Activated naive CD4-positive, alpha-beta T cell treated with anti-CD3 and anti-CD28 coated beads, Interleukin-2, amount 10 ng/mL, durations not matched to agents 7 days and 5 days (primary cell): ENCODE measurements at places on chromosomes 16 and 17.

GRCh38 chr16:11138022-11138768 lies 117.8 kb downstream of the SOCS1 start:
- H3K27me3 ChIP-seq: no peaks in the 10 kb centered on the region
- DNase-seq: no peak
- H3K36me3 ChIP-seq: peaks cover 54% of the 10 kb centered on the region
- H3K27ac ChIP-seq: peak overlapping the region; percentile 55

- H3K36me3 ChIP-seq: no peaks in the 10 kb centered on the region
- no peak for DNase-seq
- H3K4me1 ChIP-seq: peaks cover 12% of the 10 kb centered on the region
These were observed 43.7 kb upstream of the NFAT5 start for GRCh38 chr16:69522041-69522578.

DNA sequence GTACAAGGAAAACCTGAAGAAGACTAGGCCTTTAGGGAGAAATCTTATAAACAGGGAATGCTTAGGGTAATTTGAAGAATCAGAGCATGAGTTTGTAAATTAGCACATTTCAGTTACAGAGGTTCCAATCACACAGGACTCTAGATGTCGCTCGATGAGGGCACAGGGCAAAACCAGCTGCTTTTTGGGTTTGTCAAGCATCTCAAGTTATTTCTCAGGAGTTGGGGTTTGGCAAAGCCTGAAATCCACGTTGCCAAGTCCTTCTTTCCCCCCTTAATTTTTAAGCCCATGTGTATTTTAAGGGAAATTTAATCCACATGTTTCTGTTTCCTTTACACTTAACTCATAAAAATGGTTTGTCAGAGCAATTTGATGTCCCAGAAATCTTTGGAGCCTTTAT lies 146.9 kb downstream of the ANKFN1 start:
- H3K36me3 ChIP-seq: no peaks in the 10 kb centered on the region
- H3K4me1 ChIP-seq: peaks cover 15% of the 10 kb centered on the region
- no peak overlapping the region for H3K27ac ChIP-seq
- peaks cover 3% of the 10 kb centered on the region for H3K27me3 ChIP-seq

DNA sequence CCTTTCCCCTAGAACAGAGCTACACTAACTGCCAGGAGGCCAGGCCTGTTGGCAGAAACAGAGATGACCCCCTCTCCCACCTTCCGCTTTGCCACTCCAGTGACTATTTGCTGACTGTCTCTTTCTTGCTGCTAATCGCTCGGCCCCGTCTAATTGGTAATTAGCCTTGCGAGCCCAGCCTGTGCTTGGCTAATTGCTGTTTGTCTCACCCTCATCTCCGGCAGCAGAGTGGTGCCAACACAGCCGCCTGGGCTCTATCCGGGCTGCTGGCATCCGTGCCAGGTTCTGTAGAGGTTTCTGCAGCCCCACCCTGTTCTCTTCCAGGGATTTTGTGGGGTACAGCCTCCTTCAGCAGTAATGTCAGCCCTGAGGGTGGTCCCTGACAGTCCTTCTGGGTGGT lies 27.4 kb upstream of the PHB1 start:
- peaks cover 89% of the 10 kb centered on the region for H3K27me3 ChIP-seq
- no peaks in the 10 kb centered on the region for H3K4me1 ChIP-seq
- no peak overlapping the region for H3K4me3 ChIP-seq
- H3K27ac ChIP-seq: no peak overlapping the region

- peaks cover 45% of the 10 kb centered on the region for H3K4me1 ChIP-seq
- peaks cover 4% of the 10 kb centered on the region for H3K27me3 ChIP-seq
- H3K36me3 ChIP-seq: no peaks in the 10 kb centered on the region
- no peak overlapping the region for H3K27ac ChIP-seq
- H3K4me3 ChIP-seq: no peak overlapping the region
- no peak for DNase-seq
These were observed 11.3 kb downstream of the NOG start for GRCh38 chr17:56604691-56605290.

- DNase-seq: no peak
- no peaks in the 10 kb centered on the region for H3K27me3 ChIP-seq
- peaks cover 43% of the 10 kb centered on the region for H3K36me3 ChIP-seq
- no peak overlapping the region for H3K4me3 ChIP-seq
- H3K4me1 ChIP-seq: peaks cover 47% of the 10 kb centered on the region
- no peak overlapping the region for H3K27ac ChIP-seq
These were observed 4.4 kb downstream of the PGAP3 start for GRCh38 chr17:39683295-39683939.

- peaks cover 12% of the 10 kb centered on the region for H3K4me1 ChIP-seq
- H3K4me3 ChIP-seq: no peak overlapping the region
- H3K27ac ChIP-seq: no peak overlapping the region
- no peak for DNase-seq
These were observed 40.9 kb downstream of the PIK3R5 start for GRCh38 chr17:8924595-8924994.

DNA sequence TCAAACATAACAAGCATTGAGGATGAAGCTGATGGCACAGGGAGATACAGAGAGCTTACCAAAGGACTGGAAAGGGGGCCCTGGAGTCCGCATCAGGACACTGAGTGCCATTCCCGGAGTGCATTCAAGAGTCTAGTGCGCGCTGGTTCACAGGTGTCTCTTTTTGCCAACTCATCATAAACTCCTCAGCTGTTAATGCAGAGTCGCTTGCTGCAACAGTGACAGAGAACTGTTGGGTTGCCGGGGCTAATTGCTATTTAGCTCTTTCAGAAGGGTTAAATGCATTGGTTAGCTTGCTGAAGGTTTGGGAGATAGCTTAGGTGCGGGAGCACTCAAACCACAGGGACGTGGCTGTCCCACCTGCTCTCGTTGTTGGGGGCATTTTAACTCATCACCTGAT lies 1091.6 kb upstream of the EEF2KMT start:
- no peaks in the 10 kb centered on the region for H3K27me3 ChIP-seq
- no peak overlapping the region for H3K4me3 ChIP-seq
- no peak overlapping the region for H3K27ac ChIP-seq

- peaks cover 13% of the 10 kb centered on the region for H3K36me3 ChIP-seq
- no peak overlapping the region for H3K27ac ChIP-seq
- no peak overlapping the region for H3K4me3 ChIP-seq
- peaks cover 25% of the 10 kb centered on the region for H3K4me1 ChIP-seq
- peaks cover 20% of the 10 kb centered on the region for H3K27me3 ChIP-seq
These were observed 890 bp upstream of the CD300A start for GRCh38 chr17:74465378-74466110.
